CD4-positive, alpha-beta T cell treated with Interleukin-6 for 4 hours (primary cell): ENCODE measurements at places on chromosomes 7 and 10.

DNA sequence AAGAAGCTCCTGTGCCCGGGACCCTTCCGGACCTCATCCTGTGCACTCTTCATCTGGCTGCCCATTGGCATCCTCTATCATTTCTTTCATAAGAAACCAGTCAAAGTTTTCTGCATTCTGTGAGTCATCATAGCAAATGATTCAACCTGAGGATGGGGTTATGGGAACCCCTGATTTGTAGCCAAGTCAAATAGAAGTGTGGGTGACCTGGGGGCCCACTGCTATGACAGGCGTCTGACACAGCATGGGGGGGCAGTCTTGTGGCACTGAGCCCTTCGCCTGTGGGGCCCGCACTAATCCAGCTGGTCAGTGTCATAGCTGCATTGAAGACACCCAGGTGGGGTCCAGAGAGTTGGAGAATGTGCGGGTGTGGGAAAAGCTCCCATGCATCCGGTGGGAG lies 230.4 kb downstream of the USP6NL start:
- no peak for DNase-seq

DNA sequence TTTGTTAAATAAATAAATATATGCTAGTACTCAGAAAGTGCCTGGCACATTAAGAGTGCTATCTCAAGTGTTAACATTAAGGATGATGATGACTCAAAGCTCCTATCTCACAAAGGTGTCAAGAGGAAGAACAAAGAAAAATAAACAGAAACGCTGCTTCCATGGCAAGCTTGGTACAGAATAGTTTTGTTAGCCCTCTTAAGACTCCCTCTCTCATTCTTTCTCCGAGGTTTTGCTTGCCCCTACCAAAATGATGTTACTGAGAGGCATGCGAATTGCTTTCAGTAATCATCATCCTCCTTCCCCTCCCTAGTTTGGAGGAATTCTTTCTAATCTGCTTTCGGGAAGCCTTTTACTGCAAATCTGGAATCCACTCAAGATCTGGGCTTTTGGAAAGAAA lies 96.7 kb downstream of the SORCS1 start:
- DNase-seq: no peak

- no peak for DNase-seq
These were observed 228.6 kb upstream of the TMEM72 start for GRCh38 chr10:44682507-44682906.

DNA sequence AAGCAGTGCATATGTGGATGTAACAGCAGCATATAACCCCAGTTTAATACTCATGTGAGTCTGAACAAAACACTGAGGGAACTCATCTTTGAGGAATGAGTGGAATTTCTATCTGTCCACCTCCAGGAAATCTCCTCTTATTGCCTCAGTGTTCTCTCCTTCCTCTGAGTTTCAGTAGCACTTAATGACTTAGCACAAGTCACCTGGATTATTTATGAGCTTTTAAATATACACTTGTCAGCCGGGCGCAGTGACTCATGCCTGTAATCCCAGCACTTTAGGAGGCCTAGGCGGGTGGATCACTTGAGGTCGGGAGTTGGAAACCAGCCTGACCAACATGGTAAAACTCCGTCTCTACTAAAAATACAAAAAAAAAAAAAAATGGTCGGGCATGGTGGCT lies 4.3 kb downstream of the LRRC20 start:
- DNase-seq: no peak

DNA sequence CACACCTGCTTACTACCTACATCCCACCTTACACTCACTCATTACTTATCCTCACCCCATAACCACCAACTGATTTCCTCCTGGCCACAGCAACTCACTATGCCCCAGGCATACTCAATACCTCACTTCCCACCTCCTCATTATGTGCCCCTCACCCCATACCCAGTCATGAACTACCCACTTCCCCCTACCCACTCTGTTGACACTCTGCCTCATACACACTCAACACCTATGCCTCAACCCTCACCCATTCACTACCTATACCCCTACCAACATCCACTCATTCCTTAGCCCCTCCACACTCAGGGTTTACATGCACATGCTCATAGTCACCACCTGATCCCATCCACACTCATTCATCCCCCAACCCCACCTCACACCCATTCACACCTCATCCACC lies 39.6 kb downstream of the SEC61G start:
- no peak for DNase-seq

DNA sequence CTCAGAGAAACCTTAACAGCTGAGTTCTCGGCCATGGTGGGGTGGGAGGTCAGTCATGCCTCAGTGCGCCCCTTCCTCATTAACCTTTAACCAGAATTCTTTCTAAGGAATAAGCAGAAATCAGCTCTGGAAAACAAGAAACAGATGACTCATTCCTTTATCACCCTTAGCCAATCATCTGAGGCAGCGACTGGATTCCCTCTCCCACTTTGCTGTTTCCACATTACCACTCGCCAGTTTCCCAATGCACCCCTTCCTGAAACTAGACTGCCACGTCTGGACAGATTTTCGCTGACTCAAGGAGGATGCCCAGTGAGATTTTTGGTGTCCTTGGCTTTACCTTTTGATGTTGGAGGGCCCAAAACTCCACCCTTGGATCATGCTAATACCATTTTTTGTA lies 223.8 kb downstream of the PLXDC2 start:
- no peak for DNase-seq

DNA sequence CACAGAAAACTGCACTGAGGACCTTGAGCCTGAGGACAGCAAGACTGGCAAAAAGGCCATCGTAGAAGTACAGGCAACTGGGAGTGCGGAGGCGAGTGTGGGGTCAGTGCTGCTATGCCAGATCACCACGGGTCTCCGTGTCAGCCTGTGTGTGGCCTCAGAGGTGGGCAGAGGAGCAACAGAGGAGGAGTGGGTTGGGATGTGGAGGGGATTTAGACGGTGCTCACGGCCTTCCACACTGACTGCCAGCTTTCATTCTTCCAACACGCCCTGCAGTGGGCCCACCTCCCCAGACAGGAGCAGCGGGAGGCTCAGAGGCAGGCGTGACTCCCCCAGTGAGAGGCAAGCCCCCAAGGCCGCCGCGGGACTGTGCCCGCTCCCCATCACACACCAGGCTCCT lies 17.0 kb upstream of the ZMIZ1 start:
- DNase-seq: no peak

GRCh38 chr7:105022458-105022857 lies 8.5 kb downstream of the KMT2E start:
- DNase-seq: no peak

DNA sequence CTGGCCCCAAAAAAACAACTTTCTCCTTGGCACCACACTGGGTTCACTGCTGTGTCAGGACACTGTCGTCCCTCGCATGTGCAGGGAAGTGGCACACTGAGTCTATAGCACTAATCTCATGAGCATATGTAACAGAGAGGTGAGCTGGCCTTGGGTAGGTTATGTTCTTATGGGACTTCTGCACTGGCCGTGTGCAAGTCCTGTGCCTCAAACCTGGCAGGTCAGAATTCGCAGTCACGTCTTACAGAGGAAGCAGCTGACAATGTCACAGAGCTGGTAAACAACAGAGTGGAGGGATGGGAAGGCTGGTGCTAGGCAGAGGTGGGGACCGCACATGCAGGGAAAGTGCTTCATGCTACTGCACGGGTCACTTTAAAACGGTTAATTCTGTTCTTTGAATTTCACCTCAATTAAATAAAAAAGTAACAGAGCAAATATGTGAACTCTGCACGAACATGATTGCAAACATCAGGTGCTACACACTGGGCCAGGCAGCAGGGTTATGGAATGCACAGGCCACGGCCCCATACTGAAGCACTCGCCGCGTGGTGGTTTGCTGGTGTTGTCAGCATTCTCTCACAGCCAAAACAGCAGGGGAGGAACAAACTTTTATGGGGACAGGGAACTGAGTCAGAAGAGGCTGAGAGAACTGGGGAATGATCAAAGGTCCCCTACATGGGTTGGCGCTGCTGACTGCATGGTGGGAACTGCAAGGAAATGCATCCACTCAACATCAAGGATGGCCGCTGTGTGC lies 54.2 kb downstream of the VOPP1 start:
- DNase-seq: no peak

DNA sequence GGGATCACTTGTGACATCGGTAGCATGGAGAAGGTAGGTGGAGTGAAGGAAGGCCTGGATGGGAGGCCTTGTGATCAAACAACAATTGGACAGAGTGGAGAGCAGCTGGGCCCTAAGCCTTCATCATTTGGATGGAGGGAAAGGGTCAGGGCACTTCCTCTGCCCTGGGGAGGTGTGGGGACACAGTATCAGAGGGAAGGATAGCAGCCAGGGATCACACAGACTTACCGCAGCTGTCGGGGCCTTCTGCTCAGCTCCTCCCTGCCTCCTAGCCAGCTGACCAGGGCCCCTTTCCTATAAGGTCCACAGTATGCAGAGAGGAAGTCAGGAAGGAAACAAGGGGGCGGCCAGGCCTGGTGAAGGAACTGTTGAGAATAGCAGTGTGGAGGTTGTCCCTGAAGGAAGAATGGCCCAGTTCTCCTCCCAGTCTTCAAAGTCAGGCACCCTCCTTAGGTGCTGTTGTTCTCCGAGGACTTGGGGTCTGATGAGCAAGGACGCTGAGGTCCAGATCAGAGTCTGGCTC lies 62.1 kb downstream of the ABCC2 start:
- no peak for DNase-seq

GRCh38 chr7:49803812-49804211 lies 30.4 kb downstream of the VWC2 start:
- no peak for DNase-seq

DNA sequence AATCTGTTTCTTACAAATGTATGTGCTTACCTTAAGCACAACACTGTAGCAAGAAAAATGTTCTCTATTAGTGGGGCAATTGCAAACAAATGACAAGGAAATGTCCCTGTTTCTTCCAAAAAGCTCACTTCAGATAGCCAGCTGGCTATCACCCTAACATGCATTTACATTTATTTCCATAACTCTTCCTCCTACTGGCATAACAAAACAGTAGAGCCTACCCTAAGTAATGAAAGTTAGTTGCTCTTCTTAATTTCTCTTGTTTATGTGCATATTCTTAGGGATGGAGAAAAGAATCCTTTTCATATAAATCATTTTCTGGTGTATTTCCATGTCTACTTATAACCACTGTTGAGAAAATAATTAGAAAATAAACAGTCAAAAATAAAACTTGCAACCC lies 100.4 kb downstream of the SGMS1 start:
- no peak for DNase-seq

- no peak for DNase-seq
These were observed 153.0 kb downstream of the WNT2 start for GRCh38 chr7:117169907-117170306.

- DNase-seq: no peak
These were observed 1.6 kb downstream of the GTF2IRD1 start for GRCh38 chr7:74455291-74455804.

- DNase-seq: no peak
These were observed 44.5 kb downstream of the FAM53B start for GRCh38 chr10:124699471-124700292.

- no peak for DNase-seq
These were observed 299.4 kb downstream of the PTEN start for GRCh38 chr10:88162852-88163251.

DNA sequence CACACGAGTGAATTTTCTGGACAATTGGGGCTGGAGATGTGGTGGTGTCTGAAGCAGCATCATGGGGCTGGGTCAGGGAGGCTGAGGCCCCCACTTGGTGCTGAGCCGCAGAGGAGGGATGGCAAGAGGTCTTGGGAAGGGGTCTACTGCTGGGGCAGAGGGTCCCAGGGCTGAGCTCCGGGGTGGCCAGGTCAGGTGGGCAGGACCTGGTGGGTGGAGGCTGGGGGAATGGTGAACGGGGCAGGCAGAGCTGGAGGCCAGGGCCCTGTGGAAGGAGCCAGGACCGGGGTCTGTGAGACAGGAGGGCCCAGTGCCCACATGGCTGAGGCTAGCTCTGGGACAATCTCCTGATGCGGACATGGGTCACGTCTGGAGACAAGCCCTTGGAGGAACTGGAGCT lies 20.4 kb upstream of the LFNG start:
- DNase-seq: no peak

GRCh38 chr7:151792636-151793035 lies 84.3 kb downstream of the PRKAG2 start:
- no peak for DNase-seq

- no peak for DNase-seq
These were observed 562.9 kb upstream of the ADARB2 start for GRCh38 chr10:2300231-2300630.

- no peak for DNase-seq
These were observed 134.6 kb downstream of the RNF216 start for GRCh38 chr7:5646846-5647245.

- DNase-seq: no peak
These were observed 237.8 kb downstream of the MAD1L1 start for GRCh38 chr7:1994931-1995330.

GRCh38 chr10:29157321-29157720 lies 131.5 kb upstream of the LYZL1 start:
- no peak for DNase-seq

GRCh38 chr7:76509931-76510877 lies at the start of gene UPK3B:
Gene UPK3B (plus strand): TSS chr7:76510552. CDS start chr7:76510653, 101 bp downstream.
- DNase-seq: no peak

- no peak for DNase-seq
These were observed 541 bp downstream of the ELMO1 start for GRCh38 chr7:37448011-37448635.

- DNase-seq: no peak
These were observed 28.4 kb downstream of the VSTM4 start for GRCh38 chr10:49086889-49087288.

DNA sequence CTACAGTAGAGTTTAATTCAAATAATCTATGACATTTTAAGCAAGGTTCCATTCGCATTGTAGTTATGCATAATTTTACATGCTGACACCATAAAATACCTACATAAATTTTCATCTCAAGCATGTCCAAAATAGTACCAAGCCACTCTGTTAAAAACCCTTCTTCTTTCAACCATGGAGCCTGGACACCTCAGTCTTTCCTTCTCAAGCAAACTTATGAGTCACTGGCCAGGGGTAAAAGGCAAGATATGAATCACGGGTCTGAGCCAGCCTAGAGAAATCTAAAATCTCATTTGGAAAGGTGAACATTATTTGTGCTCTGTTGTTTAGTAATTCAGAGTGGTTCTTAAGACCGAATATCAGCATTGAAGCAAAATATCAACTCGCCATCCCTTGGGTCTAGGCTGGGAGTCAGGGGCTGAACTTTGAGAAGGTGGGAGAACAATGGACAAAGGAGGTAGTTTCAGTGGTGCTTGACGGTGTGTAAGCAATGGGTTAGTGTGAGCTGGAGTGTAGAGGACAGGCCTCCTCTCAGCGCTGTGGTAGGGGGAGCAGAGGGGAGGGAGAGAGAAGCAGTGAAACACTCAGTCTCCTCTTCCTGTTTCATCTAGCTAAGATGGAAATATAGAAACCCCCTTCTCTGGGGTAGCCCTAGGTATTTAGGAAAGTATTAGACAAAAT lies 19.1 kb upstream of the GPAM start:
- no peak for DNase-seq

DNA sequence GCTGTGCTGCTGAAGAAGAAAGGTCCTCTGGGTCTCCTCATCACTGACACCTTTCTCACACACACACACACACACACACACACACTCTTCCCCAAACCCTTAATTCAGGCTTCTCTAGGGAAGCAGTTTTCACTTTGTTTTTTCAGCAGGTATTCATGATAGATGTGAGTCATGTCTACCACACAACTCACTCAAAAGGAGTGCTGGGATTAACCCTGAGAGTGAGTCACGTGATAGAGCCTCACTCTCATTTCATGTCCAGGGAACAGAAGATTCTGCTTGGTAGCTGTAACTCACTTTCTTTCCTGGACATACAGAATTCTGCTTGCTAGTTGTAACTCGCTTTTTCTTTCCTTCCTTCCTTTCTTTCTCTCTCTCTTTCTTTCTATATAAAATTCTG lies 45.4 kb downstream of the VIM start:
- no peak for DNase-seq

- no peak for DNase-seq
These were observed 115.8 kb upstream of the CARD11 start for GRCh38 chr7:3159445-3159844.
